Amniotic stem cell (primary cell): ENCODE measurements at places on chromosomes 1 and 21.
A peak's percentile ranks its signal among the peaks of the same experiment; 100 is the strongest.

GRCh38 chr1:3745590-3746381, 6.5 kb upstream of the CCDC27 start:
- DNase-seq = no peak

DNA sequence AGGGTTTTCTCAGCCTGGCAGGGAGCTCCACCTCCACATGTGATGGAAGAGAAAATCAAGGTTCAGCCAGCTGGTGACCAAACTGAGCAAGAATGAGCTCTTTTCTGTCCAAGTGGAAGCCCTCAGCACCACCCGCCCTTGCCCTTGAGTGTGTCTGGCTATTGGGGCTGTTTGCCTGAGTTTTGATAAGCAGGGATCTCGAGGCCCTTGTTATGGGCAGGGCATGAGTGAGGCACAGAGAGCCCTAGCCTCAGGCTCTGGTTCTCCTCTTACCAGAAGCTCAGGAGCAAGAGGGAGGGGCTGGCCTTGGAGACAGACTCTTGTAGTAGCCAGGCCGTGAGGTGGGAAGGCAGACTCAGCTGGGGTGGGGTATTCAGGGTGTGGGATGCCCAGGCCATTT, 37.5 kb upstream of the ARF1 start:
- no peak for DNase-seq

GRCh38 chr1:153699768-153700167, 21.3 kb downstream of the NPR1 start:
- DNase-seq = no peak

DNA sequence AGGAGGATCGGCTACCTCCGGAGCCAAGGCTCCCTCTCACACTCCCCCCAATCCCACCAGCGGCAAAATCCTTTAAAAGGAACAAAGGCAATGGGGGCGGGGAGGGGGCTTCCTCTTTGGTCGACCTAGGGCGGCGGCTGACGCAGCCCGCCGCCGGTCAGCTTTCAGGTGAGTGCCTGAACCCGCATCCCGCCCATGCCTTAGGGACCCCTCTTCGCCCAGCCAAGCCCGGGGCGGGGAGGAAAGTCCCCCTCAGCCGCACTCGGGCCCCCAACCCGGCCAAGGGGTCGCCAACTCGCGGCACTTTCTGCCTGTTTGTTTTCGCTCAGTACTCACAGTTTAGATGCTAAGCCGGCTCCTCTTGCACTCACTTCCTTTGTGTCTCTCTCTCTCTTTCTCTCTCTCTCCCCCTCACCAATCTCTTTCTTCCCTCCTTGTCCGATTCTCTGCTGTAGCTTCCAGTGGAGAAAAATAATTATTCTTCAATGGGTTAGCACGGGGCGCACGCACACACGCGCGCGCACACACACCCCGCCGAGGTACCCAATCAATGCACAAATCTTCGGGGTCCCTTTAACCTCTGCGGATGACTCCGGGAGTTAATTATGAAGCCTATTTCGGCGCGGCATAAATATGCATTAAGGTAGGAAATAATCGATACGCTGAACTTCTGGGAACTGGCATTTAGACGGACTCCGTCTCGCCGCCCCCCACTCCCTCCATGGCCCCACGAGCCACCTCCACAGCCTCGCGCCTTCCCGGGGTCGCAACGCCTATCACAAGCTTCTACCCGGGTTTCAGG, at the start of gene BLACAT1:
Gene BLACAT1, minus strand, starts transcription at position 465 of the 802 bp plus-strand sequence.
- no peak for DNase-seq

- no peak for DNase-seq
Observed at GRCh38 chr1:116207126-116207735, 96.0 kb downstream of the MAB21L3 start.

GRCh38 chr1:4122513-4123160, 222.6 kb upstream of the C1orf174 start:
- no peak for DNase-seq

DNA sequence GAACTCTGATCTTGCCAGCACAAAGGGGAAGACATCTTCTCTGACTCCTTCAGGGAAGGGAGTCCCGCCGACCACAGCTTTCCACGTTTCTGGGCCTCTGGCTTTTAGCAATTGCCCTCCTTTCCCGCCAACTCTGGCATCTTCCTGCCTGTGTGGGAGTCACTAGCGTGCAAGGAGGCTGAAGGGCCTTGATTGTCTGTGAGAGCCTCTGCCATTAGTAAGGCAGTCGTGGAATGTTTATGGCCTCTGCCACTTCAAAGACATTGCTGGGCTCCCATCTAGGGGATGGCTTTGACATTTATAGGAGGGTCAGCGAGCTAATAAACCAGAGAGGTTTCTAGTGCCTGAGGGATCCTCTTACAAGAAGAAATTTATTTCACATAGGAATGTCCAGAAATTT, 14.3 kb upstream of the PROK1 start:
- no peak for DNase-seq

GRCh38 chr1:7988576-7988975, 27.1 kb downstream of the PARK7 start:
- DNase-seq = no peak

DNA sequence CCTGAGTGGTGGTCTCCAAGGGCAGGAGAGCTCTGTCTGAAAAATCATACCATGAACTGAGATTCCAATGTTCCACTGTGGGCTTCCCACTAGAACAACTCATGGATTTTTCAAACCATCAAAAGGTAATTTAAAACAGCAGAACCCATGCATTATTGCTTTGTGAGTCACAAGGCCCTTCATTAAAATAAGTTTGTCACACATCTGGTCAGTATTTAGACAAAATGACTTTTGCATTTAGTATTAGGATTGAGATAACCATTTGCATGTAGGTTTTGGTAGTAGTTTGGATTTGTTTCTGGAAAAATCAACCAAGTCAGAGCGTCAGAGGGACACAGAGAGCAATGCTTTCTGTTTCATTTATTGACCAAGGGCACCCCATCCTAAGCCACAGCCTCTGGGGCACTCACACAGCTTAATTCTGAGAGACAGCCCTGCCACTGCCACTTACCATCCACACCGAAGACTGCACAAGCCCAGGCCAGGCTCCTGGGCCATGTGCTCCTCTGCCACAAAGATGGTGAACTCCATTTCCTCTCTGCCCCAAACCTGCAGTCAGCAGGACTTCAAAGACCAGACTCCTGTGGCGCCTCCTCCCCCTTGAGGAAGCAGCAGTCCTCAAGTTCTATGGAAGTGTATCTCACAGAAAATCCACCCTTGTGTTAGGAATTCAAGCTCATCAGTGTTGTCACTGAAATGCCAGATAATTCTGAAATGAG, 132.6 kb upstream of the DUSP10 start:
- peak; percentile 23 for DNase-seq

DNA sequence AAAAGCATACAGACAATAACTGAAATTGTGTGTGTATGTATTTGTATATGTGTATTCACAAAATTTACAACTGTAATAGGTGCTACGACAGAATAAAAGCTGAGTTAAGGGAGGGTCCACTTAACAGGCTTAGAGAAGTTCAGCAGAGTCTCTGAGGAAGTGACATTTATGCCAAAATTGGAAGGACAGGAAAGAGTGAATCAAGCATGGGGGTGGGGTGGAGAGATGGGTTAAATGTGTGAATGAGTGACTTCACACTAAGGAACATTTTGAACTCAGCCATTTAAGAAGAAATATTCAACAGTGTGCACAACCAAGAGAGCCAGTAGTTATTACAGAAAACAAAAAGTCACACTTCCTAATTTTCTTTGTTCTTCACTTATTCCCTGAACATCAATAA, 53.8 kb upstream of the RGS1 start:
- DNase-seq = no peak

- no peak for DNase-seq
Observed at GRCh38 chr1:30405081-30405480, 318.3 kb downstream of the MATN1 start.

DNA sequence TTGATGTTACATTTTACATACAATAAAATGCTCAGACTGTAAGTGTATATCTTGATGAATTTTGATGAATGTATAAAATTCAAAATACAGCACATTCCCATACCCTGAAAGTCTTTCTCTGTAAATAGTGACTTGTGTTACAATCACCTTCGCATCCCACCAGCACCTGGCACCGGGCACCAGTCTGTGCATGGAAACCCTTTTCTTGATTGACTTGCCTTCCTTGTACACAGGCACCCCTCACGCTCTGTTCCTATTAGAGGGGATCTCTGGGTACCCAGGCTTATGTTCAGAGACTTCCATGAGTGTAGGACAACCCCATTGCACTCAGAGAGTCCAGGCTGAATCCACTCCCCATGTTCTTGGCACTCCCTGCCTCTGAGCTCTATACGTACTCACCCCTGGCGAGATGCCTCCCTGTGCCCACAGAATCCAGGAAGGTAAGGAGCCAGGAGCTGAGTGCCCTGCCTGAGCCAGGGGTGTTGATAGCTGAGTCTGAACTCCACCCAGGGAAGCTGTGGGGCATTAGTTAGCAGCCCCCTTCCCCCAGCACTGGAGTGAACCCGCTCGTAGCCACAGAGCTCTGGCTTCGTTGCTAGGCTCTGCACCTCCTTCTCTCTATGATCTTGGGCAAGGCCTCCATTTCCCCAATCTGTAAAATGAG, 22.5 kb upstream of the PKP1 start:
- no peak for DNase-seq

GRCh38 chr1:26761217-26761616, 26.5 kb upstream of the PIGV start:
- no peak for DNase-seq
